ENCODE measurements at places on chromosomes 3 and 15.

GRCh38 chr3:186467969-186468368 is 76.2 kb downstream of the CRYGS start:
- DNase-seq: no peak

DNA sequence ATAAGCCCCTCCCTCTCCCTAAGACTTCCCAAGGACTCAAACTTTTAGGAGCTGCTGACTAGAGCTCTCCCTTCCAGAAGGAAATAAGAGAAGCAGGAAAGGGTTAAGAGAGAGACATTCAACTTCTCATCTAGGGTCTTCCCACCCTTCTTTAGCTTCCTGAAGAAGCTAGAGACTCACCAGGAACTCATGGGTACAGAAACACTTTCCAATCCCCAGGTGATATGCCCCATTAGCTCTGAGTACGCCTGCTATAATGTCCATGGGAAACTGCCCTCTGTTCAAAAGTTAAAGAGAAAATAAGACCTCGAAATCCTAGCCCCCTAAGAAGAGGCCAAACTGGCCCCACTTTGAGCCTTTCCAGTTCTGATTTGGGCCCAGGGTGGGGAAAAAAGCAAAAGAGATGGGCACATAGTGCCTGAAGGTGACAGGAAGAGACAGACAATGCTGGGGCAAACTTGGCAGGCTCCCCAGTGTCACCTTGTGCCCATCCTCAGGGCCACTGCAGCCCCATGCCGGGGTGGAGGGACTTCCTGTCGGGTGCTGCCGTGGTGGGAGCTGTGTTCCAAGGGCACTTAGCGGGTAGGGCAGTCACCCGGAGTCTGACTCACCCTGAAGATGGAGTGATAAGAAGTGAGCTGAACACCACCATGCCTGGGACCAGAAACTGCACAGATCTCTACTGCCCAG is 29.5 kb downstream of the CCDC12 start:
- peak; percentile 19 for DNase-seq

DNA sequence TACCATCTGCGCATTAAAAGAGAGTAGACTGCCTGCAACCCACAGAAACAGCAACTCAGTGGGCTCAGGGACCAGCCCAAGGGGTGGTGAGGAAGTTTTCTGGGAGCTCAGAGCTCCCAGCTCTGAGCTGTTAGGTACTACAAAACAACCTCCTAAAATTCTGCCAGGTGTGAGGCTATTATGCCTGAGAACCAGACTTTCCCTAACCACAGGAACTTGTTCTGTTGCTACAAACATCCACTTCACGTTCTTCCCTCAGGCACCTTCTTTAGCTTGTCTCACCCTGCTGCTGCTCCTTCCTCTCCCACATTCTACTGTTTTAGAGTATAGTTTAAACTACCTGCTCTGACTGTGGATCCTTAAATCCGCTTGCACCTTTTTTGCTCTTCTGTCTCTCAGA is 399.4 kb downstream of the ROBO1 start:
- DNase-seq: no peak

DNA sequence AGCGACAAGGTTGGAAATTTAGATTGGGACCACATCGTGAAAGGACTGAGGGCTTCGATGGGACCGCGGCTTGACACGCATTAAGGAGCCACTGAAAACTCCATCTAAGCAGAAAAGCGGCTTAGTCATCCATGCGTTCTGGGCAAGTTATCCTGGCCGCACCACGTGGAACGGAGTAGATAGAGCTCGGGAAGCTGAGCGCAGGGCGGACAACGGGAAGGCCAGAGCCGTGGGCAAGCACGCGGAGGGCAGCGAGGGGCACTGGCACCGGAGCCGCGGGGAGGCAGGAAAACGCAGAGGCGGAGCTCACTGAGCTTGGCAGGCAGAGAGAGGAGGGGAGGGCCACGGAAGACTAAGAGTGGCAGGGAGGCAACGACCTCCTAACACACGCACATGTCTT is 61.3 kb upstream of the VGLL4 start:
- no peak for DNase-seq

DNA sequence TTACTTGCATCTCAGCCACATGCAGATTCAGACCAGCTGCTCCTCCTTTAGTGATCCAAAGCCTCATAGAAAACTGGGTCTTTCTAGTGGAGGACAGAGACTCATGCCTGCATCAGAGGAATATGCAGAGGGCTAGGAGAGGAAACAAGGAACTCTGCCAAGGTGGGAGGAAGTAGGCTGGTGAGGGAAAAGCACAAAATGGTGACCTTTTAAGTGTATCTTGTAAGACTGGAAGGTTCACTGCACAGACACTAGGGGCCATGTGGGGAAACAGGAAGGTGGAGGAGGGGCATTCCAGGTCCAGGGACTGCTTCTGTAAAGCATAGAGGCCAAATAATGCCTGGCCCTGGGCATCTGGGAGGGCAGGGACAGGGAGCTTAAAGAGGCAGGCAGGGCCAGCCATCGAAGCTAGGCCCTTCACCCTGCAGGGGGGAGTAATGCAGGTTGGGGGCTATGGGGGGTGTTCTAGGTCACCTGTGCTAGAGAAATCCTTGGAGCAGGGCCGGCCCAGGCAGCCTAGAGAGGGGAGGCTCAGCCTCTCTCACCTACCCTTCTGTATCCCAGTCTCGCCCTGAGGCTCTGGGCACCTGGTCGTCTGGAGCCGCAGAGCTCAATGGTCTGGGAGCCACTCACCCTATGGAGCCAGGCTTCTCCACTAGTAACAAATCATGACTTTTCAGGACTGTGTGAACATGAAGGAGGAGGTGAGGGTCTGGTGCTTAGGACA is 117.7 kb downstream of the DNAJB8 start:
- DNase-seq: no peak

DNA sequence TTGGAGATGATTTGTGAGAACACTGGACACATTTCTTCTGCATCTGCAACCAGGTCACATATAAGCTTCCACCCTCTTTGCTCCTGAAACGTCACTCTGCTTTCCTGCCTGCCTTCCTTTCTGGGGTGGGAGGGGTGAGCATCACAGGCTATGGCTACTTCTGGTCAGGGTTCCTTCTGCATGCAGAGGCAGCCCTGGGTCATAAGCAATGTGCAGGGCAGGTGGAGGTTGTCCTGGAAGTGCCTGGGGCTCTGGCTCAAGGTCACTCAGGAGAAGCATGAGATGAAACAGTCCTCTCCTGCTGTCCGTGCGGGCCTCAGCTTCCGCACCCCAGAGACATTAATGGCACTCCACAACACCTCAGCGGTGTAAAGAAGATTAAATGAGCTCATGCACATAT is 15.1 kb downstream of the SLC6A20 start:
- no peak for DNase-seq

DNA sequence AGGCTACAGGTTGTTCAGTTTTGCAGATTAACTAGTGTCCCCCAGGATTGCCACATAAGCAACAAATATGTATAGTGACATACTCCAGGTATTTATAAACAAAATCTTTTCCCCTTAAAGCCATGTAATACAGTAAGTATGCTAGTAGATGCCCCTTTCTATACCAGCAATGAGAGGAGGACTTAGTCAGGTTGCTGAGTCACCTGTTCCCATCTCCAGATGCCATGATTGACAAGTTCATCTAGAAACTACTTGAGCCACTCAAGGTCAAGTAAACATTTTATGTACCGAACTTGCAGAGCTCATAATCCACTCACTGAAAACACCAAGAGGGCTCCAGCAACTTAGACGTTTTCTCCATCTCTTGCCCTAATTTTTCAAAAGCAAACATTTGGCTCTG is 18.2 kb downstream of the SLC9A9 start:
- no peak for DNase-seq

DNA sequence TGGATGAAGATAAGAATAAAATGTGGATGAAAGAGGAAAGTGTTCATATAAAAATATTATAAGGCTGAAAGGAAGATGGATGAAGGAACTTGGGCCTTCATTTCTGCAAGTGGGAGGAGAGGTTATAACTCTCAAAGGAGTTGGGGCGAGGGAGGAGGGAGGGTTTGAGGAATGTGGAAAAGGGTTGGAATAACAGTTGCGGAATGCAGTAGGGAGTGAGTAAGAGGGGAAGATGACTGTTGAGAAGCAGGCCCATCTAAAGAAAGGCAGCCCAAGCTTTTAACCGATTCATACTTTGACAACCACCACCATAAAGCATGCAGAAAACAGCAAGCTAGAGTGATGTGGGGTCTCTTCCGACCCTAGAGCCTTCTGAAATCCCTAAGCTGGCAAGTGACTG is 8.3 kb upstream of the TM4SF4 start:
- DNase-seq: no peak

- DNase-seq: no peak
These were observed 54.2 kb downstream of the ITGA11 start for GRCh38 chr15:68377766-68378165.

DNA sequence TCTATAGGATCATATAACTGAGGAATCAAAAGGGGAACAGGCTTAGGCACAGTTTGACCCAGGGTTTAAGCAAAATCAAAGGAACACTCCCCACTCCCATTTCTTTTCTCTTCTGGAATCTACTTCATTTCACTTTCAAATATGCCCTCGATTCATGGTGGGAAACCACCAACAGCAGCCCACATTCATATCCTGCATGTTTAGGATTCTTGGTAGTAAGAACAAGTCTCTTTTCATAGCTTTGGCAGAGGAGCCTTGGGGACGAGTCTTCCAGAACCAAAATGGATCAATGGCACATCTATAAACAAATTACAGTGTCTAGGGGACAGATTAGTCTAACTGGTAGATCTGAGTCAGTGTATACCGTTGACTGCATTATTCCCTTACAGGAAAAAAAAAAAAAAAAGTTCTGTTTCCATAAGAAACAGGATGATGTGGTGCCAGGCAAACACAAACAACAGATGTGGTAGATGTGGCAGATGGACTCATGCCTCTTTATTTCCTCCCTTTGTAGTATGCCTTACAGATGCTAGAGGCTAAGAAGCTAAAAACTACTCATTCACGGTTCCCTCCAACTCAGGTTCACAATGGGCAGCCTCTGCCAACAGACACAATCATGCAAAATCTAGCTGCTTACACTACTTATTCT is 578.3 kb upstream of the ADAMTS9 start:
- no peak for DNase-seq

DNA sequence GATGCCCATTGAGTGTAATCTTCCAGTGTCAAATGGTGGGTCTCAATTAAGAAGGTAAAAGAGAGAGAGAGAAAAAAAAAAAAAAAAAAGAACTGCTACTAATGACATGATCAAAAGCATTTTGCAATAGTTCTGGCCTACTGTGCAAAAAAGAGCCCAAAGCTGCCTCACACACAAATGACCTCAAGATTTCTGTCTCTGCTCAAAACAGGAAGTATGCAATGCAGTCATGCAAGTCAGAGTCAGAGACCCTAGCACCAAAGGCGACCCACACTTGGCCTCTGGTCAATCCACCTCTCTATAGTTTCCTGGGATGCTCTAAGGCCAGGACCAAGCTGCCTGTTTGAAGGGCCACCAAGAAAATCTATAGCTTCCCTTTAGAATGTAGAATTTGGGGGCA is 323.5 kb downstream of the VPS13C start:
- DNase-seq: no peak

DNA sequence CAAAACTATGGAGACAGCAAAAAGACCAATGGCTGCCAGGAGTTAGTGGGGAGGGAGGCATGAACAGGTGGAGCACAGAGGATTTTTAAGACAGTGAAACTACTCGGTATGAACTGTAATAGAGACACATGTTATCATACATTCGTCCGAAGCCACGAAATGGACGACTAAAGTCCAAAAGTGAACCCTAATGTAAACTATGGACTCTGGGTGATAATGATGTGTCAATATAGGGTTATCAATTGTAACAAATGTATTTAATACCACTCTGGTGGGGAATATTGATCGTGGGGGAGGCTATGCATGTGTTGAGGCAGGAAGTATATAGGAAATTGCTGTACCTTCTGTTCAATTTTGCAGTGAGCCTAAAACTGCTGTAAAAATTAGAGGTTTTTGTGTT is 107.0 kb downstream of the CPN2 start:
- no peak for DNase-seq

GRCh38 chr3:13030684-13031083 is 42.5 kb downstream of the IQSEC1 start:
- DNase-seq: no peak

- no peak for DNase-seq
These were observed 155.7 kb downstream of the NUP210 start for GRCh38 chr3:13264468-13264795.

- DNase-seq: no peak
These were observed 25.9 kb downstream of the CSTA start for GRCh38 chr3:122350814-122351418.

GRCh38 chr15:99282586-99282985 is 31.3 kb downstream of the LRRC28 start:
- DNase-seq: no peak

GRCh38 chr15:33662014-33662413 is 306.3 kb upstream of the CHRM5 start:
- DNase-seq: no peak

DNA sequence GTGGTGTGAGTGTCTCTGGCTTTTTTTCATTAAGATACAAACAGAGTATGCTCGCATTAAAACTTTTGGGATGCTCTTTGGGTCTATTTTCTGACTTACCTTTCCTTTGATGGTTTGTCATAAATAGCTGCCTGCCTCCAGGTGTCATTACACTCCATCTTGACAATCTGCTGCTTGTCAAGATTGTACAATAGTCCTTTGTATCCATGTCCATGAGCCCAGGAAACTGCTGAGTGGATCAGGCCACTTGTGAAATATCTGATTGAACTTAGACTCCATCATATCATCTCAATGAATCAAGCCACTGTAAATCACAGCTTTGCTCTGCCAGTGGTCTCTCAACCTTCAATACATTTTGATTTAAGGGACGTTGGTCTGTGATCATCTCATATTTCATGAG is 135.2 kb downstream of the ECT2 start:
- DNase-seq: no peak

DNA sequence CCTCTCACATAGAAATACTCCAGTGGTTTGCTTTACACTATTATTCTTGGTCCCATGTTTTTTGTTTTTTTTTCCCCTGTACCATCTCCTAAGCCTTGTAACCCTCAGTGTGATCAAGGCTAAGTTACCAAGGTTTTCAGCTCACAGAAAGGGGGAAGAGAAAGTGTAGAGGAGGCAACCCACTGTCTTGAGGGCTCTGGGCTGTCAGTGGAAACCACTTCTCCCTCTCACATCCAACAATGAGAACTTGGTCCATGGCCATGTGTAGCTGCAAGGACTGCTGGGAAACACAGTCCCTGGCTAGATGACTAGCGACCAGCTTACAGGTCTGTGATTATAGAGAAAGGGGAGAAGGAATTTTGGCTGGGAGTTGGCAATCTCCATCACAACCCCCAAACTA is 30.3 kb downstream of the GPD1L start:
- no peak for DNase-seq

GRCh38 chr3:132570016-132570415 is 27.1 kb upstream of the ACKR4 start:
- DNase-seq: no peak

GRCh38 chr15:40751745-40752144 is 3.3 kb downstream of the RMDN3 start:
- DNase-seq: no peak

GRCh38 chr15:41487802-41488201 is 5.9 kb upstream of the ITPKA start:
- DNase-seq: no peak

- DNase-seq: no peak
These were observed 49.5 kb downstream of the TP63 start for GRCh38 chr3:189680723-189681122.

GRCh38 chr3:54670201-54671000 is 257.5 kb downstream of the LRTM1 start:
- peak; percentile 31 for DNase-seq
